ENCODE measurements at places on chromosomes 7 and 10.

DNA sequence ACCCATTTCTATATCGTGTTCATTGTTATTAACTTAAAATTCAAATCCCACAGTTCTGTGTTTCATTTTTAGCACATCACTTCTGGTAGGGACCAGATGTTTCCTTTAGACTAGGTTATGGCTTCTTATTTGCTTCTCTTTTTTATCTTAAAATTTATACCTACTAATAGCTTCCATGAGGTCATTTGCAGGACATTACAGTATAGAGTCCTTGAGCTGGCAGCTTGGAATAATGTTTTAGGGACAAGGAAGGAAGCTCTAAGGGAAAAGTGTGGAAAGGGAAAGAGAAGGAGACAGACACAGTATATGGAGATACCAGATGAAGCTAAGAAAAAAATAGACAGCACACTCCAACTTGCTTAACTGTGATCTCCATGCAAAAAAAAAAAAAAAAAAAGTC, 48.8 kb upstream of the CD36 start:
- no peak for DNase-seq

DNA sequence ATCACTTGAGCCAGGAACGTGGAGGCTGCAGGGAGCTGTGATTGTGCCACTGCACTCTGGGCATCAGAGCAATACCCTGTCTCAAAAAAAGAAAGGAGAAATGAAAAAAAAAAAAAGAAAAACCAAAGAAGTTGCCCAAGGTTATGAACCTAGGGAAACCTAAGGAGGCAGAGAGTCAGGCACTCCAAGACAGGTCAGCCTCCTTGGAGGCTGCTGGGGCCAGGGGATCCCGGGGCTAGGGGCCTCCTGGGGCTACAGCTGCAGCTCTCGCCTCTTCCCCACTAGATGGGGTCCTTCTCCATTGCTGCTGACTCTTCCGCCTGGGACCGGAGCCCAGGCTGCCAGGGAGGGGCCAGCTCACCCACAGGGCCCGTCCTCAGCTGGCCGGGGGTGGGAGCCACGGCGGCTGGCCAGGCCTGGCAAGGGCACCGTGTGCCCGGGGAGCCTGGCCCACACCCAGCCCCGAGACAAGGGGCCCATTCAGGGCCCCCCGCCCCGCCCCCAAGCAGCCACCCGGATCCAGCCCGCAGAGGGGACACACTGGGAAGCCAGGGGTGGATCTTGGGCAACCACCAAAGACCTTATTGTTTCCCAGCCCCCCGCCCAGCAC, 1.7 kb upstream of the SPACDR start:
- DNase-seq = peak; percentile 73

- no peak for DNase-seq
Measured at GRCh38 chr10:22473459-22473858, 128.2 kb downstream of the SPAG6 start.

- DNase-seq = no peak
Measured at GRCh38 chr10:47358457-47358856, 10.3 kb downstream of the RBP3 start.

GRCh38 chr10:69533658-69534057, 39.6 kb downstream of the NEUROG3 start:
- no peak for DNase-seq

GRCh38 chr10:131088619-131089018, 222.9 kb downstream of the TCERG1L start:
- no peak for DNase-seq

GRCh38 chr10:47040681-47041080, 129.5 kb downstream of the PTPN20 start:
- DNase-seq = no peak

GRCh38 chr10:28984431-28984830, 304.4 kb upstream of the LYZL1 start:
- DNase-seq = peak; percentile 84

DNA sequence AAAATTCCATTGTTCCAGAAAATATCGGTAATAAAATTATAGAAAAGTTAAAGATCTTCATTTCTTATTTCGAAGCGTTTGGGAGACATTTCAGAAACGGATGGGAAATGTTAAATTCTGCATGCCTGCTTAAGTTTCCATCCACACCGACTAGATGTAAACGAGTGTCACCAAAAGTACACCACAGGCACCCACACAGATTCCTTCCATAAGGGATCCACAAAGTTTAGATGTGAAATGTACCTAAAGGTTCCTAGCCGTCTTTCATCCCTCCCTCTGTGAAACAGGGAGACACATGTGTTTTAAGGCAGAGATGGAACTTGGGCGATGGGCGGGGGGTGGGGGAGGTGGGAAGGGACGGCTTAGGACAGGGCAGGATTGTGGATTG, 621 bp upstream of the CAV1 start:
- no peak for DNase-seq

GRCh38 chr7:142539901-142540300, 209.4 kb upstream of the PRSS1 start:
- no peak for DNase-seq

- no peak for DNase-seq
Measured at GRCh38 chr10:47264797-47265281, 35.2 kb upstream of the GDF10 start.

DNA sequence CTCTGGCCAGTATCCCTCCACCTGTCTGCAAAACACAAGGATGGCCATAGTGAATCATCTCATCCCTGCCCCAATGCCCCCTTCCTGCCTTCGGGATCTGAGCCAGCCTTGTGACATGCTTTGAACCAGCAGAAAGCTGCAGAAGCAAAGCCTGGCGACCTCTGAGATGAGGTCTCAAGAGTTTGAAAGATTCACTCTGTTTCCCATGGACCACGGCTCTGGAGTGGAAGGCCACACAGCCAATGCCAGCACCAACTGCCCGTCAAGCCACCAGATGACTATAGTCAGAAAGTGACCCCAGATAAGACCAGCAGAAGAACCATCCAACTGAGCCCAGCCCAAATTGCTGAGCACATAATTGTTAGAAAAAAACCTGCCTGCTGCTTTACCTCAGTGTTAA, 193.9 kb upstream of the PPP2R2D start:
- DNase-seq = no peak
